NCI-H2171 treated with DMSO at 0.1 percent for 48 hours (cell line): ENCODE measurements at places on chromosomes 7 and 10.
A peak's percentile ranks its signal among the peaks of the same experiment; 100 is the strongest.

DNA sequence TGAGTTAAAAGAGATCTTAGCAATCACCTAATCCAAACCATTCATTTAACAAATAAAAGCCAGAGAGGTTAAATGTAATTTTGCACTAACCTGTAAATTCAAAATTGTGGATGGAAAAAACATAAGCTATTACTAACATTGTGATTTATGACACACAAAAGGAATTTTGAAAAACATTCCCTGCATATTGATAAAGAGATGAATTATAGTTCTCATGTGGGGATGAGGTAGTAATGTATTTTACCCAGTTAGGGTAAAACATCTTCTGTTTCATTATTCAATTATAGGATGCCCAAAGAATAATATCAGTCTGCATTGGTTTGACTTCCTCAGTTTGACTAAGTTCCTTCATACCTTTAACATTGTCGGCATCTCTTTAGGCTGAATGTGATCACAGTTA lies 561.3 kb downstream of the PHTF2 start:
- DNase-seq, result no peak

GRCh38 chr7:122262246-122262645 lies 42.3 kb downstream of the FEZF1 start:
- DNase-seq, result peak; percentile 91

DNA sequence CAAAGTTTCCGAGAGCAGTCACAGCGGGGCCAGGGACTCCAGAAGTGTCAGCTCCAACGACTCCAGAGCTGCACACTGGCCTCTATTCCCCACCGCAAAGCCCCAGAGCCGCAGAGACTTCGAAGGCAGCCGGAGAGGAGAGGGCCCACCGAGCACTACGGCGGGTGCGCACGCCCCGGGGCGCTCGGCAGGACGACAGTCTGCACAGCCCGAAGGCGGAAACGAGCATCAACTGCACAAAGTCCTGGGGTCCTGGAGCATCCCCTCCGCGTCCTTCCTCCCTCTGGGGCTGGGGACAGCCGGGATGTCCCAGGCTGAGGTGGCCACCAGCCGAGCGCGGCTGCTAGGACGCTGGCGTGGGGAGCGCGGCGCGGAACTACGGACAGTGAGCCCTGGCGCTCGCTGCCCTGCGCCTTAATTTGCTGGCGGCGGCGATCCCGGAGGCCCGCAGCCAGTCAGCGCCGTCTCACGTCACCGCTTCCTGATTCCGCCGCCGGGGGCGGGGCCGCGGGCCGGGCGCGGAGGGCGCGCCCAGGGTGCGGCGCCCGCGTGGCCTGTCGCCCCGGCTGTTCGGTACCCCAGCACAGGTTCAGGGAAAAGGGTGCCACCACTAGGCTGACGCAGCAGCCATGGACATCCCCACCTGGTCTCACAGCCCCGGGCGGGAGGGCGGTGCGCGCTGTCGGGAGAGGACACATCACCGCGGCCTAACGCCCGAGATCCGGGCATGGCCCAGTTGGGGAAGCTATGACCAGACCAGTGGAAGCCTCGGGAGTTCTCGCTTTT lies at the start of gene TBX20:
Gene TBX20 (minus strand): TSS at position 391 of the 786 bp plus-strand sequence. CDS start 480 bp downstream, outside the sequence.
- peak; percentile 42 for DNase-seq

- DNase-seq, result no peak
Measured at GRCh38 chr7:144527051-144527471, 123.6 kb upstream of the NOBOX start.

- no peak for DNase-seq
Measured at GRCh38 chr10:103149991-103150622, 43.0 kb downstream of the NT5C2 start.

- DNase-seq, result peak; percentile 49
Measured at GRCh38 chr10:97713826-97714400, 383 bp downstream of the MARVELD1 start.

DNA sequence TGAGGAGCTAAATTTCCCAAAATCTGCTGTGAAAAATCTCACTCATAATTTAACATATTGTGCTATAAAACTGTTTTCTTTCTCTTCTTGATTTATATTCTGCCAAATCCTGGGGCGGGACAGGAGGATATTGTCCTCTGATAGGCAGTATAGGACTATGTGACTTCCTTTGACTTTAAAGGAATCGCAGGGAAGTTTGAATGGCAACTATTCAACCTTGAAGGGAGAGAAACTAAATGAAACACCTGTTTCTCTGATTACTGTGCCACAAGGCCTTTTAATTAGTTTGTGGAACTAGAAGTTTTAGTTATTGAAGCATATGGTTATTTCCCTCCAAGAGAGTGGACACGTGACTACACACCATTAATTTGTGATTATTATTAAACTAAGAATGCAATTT lies 607.4 kb downstream of the GATA3 start:
- DNase-seq, result no peak

DNA sequence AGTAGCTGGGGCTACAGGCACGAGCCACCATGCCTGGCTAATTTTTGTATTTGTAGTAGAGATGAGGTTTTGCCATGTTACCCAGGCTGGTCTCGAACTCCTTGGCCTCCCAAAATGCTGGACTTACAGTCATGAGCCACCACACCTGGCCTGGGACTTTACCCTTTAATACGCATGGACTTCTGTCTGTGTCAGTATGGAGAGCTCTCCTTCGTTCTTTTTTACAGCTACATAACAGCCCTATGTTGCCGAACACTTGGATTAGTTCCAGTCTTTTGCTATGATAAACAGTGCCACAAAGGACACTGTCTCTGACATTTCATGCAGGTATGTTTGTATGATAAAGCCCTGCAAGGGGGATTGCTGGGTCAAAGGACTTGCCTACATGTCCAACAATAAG lies 10.9 kb upstream of the OAT start:
- no peak for DNase-seq

DNA sequence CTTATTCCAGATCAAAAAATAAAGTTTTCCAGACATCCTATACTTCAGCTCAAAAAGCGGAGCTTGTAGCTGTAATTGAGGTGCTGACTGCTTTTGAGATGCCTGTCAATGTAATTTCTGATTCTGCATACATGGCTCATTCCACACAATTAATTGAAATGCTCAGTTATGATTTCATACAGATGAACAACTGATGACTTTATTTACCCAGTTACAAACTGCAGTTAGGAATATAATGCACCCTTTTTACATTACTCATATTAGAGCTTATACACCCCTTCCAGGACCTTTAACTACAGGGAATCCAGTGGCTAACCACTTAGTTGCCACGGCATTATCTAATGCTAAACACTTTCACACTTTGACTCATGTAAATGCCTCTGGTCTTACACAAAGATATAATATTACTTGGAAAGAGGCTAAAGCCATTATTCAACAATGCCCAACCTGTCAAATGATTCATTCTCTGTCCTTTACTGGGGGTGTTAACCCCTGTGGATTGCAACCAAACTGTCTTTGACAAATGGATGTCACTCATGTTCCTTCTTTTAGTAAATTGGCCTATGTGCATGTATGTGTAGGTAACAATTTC lies 147.3 kb downstream of the ZNF33B start:
- no peak for DNase-seq

DNA sequence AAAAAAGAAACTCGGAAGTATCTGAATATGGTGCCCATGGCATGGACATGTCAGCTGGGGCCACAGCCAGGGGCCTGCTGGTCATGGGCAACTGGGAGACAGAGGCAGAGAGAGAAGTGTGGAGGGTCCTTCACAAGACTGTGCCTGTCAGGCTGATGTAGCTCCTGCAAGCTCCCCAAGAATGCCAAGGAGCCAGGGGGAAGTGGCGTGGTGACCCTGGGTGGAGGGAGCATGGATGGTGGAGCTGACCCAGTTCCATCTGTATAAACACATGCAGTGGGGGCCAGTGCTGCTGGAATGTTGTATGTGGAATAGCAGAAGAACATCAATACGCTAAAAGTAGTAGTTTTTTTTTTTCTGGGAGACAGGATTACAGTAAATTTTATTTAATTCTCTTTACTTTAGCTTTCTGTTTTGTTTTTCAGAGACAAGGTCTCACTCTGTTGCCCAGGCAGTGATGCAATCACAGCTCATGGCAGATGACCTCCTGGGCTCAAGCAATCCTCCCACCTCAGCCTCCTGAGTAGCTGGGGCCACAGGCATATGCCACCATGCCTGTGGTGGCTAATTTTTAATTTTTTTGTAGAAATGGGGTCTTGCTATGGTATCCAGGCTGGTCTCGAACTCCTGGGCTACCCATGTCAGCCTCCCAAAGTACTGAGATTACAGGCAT lies 10.5 kb upstream of the ZMIZ2 start:
- DNase-seq, result no peak

DNA sequence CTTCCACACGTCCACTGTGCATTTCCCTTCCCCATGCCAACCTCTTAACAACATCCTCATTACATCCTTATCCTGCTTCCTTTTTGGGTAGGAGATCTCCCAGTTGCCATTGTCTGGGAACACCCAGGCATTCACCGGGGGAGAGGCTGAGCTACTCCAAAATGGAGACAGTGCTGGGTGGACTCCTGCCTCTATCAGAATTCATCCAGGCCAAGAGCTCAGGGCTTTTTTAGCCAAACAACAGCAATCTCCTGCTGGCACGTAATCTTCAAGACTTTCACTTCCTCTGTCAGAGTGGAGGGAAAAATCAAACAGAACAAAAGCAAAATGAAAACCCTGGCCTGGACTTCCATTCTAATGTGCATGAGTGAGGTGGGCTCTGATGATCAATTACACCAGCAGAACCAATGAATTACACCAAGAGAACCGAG lies 245.0 kb downstream of the PRPF18 start:
- DNase-seq, result no peak

GRCh38 chr10:109933984-109934565 lies 10.8 kb upstream of the XPNPEP1 start:
- peak; percentile 3 for DNase-seq

DNA sequence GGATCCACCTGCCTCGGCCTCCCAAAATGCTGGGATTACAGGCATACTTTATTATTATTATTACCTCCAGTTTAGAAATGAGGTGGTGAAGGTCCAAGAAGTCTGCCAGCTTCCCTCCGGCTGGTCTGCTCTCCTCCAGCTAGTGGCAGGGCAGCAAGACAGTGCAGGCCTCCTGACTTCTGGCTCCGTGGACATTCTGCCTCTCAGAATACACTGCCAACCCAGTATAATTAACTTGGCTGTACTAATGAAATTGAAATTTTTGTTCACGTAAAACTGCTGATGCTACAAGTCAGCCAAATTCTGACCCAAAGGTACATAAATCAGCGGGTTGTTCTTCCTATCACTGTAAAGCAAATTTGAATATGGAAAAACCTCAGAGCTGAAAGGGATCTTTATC lies 7.6 kb upstream of the PDE1C start:
- DNase-seq, result no peak

DNA sequence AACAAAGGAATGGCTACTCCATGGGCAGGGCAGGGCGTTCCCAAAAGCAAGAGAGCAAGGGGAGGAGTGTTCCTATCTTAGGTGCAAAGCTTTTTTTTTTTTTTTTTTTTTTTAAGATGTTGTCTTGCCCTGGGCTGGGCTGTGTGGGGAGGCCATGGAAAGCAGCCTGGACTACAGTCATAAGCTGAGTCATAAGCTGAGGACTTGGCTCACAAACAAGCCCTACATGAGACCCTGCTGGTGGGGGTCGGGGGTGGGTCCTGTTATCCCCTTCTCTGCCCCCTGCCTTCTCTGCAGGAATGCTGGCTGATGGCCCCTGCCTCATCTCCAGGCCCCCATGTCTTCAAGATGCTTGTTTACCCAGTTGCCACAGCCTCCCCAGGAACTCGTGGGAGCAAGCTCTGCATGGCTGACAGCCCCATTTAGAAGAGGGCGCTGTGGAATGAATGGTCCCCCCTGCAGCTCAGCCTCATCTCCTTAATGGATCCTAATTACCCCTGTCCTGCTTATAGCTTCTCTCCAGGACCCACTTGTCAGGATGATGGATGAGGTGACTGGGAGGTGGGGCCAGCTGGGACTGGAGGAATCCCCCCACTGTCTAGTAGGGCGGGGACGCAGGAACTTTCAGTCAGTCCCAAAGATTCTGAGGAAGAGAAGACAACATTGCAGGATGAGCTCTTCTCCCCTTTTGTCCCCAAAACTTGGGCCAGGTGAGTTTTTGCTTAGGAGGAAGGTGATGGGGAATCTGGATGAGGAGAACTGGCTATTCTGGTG lies 340.8 kb upstream of the PODXL start:
- no peak for DNase-seq

- no peak for DNase-seq
Measured at GRCh38 chr10:95389176-95389575, 98.4 kb upstream of the PDLIM1 start.

DNA sequence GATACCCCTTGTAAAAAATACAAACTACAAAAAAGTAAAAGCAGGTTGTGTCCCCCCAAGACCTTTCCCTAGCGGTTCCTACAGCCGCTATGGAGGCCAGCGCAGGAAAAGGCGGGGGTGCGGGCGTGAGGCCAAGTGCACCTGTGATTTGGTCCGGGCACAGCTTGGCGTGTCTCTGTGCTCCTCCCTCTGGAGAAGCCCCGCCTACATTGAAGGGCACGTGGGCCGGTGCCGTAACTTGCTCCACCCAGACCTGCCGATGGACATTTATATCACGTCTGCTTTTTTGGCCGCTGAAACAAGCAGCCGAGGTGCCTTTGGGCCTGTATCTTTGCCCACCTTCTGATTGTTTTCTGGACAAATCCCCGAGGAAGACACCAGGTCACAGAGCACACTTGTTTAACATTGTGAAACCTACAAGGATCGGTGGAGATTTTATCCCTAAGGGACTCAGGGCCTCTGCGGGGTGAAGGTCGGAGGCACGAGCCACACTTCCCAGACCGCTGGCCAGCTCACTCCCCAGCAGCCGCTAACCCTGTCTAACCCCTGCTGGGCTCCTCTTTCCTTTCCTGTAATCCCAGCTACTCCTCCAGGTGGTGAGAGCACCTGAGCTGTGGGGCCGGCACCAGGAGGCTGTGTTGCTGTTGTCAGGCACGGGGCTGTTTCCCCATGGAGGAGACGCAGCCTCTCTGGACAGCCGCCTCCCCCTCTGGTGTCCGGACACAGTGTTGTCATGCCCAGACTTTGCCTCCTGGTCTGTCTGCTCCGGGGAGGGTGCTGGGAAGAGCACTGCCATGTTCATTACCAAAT lies 18.8 kb upstream of the INPP5A start:
- peak; percentile 63 for DNase-seq

DNA sequence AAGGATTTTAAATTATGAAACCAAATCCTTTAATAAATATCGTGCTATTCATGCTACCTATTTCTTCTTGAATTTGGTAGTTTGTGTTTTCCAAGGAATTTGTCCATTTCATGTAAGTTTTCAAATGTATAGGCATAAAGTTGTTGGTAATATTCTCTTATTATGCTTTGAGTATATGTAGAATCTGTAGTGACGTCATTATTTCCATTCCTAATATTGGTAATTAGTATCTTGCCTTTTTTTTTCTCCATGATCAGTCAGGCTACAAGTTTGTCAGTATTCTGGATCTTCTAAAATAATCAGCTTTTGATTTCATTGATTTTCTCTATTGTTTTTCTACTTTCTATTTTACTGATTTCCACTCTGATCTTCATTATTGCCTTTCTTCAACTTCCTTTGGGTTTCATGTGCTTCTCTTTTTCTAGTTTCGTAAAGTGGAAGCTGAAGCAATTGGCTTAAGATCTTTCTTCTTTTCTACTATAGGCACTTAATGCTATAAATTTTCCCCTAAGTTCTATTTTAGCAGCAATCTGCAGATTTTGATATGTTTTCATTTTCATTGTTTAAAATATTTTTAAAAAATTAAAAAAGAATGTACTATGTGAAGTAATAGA lies 156.5 kb upstream of the HDAC9 start:
- no peak for DNase-seq
